Activated naive CD8-positive, alpha-beta T cell treated with anti-CD3 and anti-CD28 coated beads, Interleukin-2, amount 10 ng/mL, durations not matched to agents 7 days and 5 days (primary cell): ENCODE measurements at places on chromosomes 3 and 15.

DNA sequence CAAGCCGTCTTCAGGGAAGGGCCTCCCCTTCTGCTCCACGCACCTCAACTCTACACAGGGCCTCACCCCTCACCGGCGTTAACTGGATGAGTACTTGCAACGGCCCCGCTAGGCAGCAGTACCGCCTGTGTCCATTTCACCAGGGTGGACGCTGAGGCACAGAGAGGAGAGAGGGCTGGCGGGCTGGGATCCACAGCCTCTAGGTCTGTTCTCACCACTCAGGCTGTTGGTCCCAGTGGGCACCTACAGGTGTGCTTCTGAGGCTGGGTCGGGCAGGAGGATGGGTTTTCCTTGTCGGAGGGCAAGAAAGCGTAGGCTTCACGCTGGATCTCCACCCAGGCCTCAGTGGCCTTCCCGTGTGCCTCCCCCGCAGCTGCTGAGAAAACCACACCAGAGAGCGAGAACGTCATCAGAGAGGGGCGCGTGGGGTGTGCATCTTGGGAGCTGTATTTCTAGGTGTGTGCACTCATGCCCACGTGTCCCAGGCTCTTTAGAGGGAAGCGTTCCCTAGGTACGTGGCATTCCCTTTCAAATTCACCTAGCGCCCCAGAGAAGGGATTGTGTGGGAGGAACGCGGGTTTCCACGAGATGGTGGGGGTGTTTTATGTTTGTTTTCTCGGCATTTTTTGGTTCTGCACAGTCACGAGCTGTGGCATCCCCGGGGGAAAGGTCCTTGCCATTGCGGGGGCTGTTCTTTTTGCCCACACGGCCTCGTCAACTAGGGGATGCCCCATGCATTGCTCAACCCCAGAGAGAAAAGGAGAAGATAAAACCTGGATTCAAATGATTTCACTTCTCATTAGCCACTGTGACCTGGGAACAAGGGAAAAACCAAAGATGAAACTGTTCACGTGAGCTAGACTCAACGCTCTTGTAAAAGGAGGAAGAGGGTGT lies 67.7 kb downstream of the MGLL start:
- peaks cover 14% of the 10 kb centered on the region for H3K4me1 ChIP-seq
- H3K27ac ChIP-seq = no peak overlapping the region
- H3K27me3 ChIP-seq = peaks cover 14% of the 10 kb centered on the region

GRCh38 chr3:177340243-177340830 lies 143.1 kb upstream of the TBL1XR1 start:
- H3K36me3 ChIP-seq = peaks cover 3% of the 10 kb centered on the region
- peaks cover 25% of the 10 kb centered on the region for H3K4me1 ChIP-seq
- DNase-seq = no peak
- H3K4me3 ChIP-seq = no peak overlapping the region
- H3K27ac ChIP-seq = no peak overlapping the region

DNA sequence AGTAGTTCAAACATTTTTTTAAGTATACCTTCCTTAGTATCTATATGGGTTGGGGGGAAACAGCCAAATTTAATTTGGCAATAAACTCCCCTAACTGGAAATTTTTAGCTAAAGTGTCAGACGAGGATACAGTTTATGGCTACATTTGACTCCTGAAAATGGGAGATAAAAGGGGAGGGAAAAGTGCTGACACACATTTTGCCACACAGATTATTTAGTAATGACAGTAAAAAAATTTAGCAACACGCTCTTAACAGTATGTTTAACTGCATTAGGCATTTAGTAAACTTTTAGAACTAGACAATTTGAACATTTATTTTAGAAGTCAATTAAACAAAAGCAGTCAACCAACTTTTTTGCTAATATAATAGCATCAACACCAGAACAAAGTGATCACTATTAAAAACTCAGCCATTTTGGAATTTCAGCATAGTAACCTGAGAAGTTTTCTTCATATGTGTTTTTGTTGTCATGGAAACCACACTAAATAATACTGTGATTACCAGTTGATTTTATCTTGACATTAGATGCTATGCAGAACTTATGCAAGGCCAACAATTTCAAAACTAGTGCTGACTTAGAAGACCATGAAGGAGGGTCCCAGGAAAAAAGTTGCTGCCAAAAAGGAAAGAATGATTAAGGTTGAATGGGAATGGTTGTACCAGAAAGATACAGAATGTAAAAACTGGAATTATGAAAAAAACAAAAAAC lies 47.0 kb upstream of the TFG start:
- H3K4me3 ChIP-seq = no peak overlapping the region
- peaks cover 2% of the 10 kb centered on the region for H3K36me3 ChIP-seq
- H3K27ac ChIP-seq = no peak overlapping the region
- no peak for DNase-seq
- peaks cover 7% of the 10 kb centered on the region for H3K27me3 ChIP-seq
- H3K4me1 ChIP-seq = peaks cover 13% of the 10 kb centered on the region

- H3K4me3 ChIP-seq = no peak overlapping the region
- no peaks in the 10 kb centered on the region for H3K27me3 ChIP-seq
- DNase-seq = no peak
- peaks cover 4% of the 10 kb centered on the region for H3K4me1 ChIP-seq
These were observed 30.2 kb downstream of the FAM174B start for GRCh38 chr15:92625251-92625980.

DNA sequence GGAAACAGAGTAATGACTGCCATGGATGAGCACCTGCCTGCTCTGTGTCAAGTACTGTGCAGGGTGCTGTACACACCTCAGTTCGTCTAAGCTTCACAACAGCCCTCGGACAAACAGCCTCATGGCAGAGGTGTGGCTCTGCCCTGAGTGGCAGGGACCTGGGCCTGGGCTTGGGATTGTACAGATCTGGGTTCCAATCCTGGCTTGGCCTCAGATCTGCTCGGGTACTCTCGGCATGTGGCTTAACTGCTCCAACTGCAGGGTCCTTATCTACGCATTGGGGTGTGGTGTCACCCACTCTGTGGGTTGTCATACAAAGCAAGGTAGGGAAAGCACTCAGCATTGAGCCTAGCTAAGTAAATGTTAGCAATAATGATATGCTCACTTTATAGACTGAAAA lies 46.6 kb upstream of the SEC13 start:
- H3K27ac ChIP-seq = no peak overlapping the region
- no peaks in the 10 kb centered on the region for H3K4me1 ChIP-seq
- H3K36me3 ChIP-seq = no peaks in the 10 kb centered on the region
- DNase-seq = no peak
- no peak overlapping the region for H3K4me3 ChIP-seq
- H3K27me3 ChIP-seq = peaks cover 25% of the 10 kb centered on the region
